ENCODE measurements at places on chromosomes 11 and 22. TPM values are rescaled to one million over a fixed set of nuclear protein-coding genes. Genes with fewer than 3 reads are reported as not detected.

TMEM191B gene
- total RNA-seq = 1.0 TPM

DNA sequence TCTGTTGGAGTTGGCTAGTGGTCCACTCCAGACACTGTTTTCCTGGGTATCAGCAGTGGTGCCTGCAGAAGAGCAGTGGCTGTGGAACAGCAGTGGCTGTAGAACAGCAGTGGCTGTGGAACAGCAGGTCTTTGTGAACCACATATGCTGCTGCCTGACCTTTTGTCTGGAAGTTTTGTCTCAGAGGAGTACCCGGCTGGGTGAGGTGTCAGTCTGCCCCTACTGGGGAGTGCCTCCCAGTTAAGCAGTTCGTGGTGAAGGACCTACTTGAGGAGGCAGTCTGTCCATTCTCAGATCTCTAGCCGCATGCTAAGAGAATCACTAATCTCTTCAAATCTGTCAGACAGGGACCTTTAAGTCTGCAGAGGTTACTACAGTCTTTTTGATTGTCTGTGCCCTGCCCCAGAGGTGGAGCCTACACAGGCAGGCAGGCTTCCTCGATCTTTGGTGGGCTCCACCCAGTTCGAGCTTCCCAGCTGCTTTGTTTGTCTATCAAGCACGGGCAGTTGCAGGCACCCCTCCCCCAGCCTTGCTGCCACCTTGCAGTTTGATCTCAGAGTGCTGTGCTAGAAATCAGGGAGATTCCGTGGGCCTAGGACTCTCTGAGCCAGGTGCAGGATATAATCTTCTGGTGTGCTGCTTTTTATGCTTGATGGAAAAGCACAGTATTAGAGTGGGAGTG lies 89.1 kb upstream of the TRIM48 start:
- DNase-seq = no peak

PTPN5 gene
- total RNA-seq = 0.07 TPM

RAG2 gene
- total RNA-seq = not detected

GRCh38 chr11:34513682-34514449 lies at the start of gene ELF5:
Gene ELF5, minus strand, starts transcription at chr11:34513794. Its CDS starts 8,045 bp downstream, at chr11:34505749.
- DNase-seq = no peak

GRCh38 chr22:40791241-40791640 lies 27.9 kb downstream of the SLC25A17 start:
- no peak for DNase-seq

DNA sequence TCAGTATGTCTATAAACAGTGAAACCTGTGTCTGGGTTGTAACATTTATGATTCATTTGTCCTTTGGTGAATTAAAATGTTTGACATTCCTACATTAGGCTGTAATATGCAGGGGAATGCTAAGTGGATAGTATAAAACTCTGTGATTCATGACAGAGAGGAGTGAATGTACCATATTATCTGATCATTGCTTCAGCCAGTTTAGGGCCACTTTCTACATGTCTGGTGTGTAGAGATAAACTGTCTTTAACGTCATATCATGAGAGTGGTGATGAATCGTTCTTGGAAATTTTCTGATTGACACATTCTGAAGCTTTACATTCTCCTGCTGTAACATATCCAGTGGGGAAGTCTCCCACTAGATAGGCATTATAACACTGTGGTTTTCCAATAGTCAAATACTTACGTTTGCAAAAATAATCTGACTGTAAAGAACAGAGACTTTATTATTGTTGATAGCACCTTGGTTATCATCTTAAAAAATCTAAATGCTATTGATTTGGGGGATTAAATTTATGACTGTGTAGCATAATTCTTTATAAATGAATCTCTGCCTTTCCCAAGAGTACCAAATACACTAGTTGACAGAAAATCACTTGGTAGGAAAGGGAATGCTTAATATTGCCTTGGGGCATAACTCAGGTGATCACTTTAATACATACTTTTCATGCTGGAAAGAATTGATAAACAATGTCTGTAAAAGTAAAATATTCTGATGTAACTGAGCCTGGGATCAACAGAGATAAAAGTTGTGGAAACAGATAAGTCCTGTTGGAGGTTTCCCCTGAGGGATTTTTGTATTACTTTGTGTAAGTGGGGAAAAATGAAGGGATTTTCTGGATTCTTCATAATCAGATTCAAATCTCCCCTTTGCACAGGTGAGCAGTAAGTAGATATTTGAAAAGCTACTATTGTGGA lies 427.9 kb downstream of the JRKL start:
- DNase-seq = no peak

DNA sequence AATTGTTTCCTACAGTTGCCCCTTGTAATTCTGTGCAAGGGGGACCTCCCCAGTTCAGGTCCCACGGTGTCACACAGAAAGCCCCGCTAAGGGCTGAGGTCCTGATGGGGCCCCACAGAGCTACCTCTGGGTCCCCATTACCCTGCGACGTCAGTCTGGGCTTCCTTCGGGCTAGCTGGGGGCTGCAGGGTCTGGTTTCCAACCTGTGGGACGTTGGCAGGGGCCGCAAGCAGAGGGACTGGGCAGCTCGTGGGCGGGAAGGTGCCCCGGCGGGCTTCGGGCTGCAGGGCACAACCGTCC lies 698 bp downstream of the SLC37A4 start:
- no peak for DNase-seq

GRCh38 chr11:105177658-105178057 lies 38.1 kb upstream of the CARD18 start:
- DNase-seq = no peak

DNA sequence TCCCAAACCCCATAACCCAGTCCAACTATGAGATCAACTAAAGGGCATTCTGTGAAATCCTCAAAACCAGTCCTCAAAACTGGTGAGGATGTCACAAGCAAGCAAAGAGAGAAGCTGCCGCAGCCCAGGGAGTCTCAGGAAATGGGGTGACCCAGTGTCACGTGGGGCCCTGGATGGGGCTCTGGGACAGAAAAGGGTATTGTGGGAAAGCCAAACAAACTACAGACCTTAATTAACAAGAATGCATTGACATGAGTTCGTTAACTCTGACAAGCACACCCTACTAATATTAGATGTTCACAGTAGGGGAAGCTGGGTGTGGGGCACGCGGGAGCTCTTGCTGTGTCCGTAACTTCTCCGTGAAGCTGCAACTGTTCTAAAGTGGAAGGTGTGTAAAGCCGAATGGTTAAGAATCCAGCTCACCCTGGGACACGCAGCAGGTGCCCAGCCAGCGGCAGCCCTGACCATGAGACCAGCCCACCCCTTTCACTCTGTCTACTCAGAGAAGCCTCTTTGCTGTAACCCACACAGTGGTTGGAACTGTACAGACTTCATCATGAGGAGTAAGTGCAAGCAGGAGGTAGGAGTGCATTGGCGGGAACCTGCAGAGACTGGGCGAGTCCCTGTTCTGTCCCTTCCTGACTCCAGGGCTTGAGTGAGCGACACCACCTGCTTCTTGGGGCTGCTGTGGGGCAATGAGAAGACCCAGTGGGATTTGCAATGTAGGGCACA lies 17.9 kb downstream of the LINC01488 start:
- DNase-seq = no peak

DNA sequence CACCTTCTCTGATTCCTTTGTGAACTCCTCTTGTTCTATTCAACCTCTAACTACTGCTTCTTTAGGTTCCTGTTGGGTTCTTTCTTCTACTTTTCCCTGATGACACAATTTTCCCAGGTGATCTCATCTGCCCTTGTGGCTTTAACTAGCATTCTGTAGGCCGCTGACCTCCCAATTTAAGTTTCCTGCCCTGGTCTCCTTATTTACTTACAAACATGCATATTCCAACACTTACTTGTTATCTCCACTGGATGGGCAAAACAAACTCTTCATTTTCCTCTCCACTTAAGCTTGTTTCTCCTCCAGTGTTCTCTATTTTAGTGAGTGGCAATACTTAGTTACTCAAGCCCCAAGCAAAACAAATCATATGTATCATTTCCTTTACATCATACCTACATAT lies 734.5 kb downstream of the METTL15 start:
- DNase-seq = no peak

DNA sequence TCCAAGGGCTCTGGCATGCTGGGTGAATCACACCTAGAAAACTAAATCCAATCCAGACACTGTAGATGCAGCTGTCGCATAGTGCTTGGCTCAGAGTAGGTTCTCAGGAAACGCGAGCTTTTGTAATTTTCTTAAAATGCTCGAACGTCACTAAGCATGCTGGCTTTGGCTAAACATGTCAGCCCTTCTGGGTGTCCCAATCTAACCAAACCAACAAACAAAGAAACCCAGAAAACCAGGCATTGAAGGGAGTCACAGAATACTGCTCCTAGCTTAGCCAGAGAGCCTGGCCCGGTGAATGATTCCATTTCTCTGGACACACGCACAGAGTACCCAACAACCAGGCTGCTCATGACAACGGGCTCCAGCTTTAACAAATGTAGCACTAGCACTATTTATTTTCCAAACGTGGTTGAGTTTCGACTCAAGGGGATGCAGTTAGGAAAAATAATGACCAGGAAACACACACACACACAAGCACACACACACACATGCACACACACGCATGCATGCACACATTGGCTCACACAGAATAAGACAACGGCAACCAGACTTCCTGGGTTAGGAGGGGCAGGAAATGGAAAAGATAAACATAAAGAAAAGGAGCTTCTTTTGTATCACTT lies 492.6 kb downstream of the MIAT start:
- DNase-seq = no peak

SLCO2B1 gene
- 1.7 TPM for total RNA-seq

DNA sequence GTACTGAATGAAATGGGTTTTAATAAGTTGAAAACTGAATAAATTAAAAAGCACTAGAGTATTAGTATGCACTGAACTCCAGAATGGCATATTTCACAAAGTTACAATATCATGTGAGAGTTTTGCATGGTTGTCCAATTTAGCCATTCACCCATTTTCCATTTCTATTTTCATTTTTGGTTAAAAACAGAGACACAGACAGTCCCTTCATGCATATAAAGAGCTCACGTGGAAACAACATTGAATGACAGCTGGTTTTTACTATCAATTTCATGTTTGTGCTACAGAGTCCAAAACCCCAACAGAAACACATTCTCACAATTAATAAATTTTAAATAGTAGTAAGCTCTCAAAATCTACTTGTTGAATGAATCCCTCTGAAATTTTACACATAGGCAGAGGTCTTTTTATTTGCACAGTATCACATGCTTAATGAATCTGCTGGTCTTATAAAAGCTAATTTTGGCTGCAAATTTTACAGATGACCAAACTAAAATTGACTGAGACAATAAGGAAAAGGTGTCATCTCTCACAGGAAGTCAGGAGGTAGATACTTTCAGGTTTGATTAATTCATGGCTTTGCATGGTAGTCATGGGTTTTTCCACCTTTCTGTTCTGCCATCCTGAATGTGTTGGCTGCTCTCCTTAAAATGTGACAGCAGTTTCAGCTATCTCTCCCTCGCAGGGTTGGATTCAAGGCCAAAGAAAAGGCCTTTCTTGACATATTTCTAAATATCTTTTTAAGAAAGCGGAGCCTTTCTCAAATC lies 20.6 kb upstream of the DDI1 start:
- DNase-seq = no peak

GRCh38 chr22:20116376-20116950 lies 559 bp downstream of the RANBP1 start:
- DNase-seq = no peak

KRTAP5-9 gene
- not detected for total RNA-seq

DNA sequence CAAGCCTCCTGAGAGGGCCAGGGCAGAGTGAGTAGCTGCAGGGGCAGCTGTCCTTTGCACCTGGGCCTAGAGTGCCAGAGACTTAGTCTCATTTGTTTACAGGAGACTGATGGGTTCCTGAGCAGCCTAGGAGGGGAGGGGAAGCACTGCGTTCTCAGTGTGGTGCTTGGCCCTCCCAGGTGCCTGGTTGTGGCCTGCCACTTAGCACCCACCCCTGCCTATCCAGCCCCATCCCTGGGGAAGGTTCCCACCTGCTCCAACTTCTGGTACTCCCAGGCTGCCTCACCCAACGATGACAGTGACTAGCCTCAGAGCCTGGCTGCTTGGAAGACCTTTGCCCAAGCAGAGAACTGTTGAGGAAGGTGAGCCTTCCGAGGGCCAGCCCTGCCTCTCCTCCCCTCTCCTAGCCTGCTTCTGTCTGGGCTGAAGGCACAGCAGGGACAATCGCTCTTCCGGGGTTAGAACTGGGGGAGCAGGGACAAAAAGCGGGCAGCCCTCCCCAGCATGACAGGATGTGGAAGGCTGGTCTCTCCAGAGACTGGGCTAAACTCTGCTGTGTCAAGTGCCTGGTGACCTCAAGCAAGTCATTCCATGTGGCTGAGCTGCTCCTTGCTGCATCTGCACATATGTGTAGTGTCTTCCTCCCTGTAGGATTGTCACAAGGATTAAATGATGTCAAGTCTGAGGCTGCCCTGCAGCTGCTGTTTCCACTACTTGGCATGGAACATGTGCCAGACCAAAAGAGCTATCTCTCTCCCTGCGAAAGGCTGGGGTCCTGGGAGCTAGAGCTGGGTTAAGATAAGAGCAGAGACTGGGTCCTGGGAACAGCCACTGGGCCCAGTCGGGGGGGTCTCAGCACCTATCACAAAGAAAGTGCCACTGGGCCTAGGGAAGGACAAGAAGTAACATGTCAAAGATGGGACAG lies 9.9 kb downstream of the KCNQ1OT1 start:
- no peak for DNase-seq

- no peak for DNase-seq
Observed at GRCh38 chr11:133895061-133895479, 49.8 kb upstream of the SPATA19 start.

- DNase-seq = no peak
Observed at GRCh38 chr11:129946256-129946655, 50.9 kb upstream of the NFRKB start.

GRCh38 chr11:117960406-117960805 lies 25.8 kb upstream of the IL10RA start:
- DNase-seq = no peak

GRCh38 chr11:64894070-64894811 lies 15.8 kb upstream of the EHD1 start:
- no peak for DNase-seq

MMP3 gene
- not detected for total RNA-seq

All from kidney epithelial cell (primary cell).